Eye (tissue), 1 donor: ENCODE measurements at places on chromosomes 4 and X.

DNA sequence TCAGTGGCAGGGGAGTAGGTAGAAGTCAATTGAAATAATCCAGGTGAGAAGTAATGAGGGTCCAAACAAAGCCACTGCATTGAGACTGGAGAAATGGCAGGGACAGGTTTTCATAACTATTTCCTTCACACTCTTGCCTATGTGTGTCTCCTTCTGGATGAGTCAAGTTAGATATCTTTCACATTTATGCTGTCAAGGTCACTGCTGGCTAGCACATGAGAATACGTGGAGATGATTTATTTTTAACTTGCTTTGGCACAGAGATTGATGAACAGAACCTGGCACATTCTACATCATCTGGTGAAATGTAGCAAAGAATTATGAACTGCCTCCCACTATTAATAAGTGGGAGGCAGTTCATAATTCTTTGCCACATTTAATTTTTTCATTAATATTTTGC is 66.7 kb upstream of the BOD1L1 start:
- DNase-seq: no peak

DNA sequence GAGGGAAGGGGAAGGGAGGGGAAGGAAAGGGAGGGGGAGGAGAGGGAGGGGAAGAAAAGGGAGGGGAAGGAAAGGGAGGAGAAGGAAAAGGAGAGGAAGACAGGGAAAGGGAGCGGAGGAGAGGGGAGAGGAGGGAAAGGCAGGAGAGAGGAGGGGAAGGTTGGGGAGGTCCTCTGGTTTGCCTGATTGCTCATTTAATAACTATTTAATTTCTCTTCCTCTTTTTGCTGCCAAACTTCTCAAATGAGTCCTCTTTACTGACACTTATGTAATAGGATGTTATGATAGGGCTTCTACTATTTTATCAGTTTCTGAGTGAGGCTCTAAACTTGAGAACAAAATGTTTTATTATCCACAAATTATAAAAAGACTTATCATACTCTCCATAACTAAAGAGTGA is 35.4 kb upstream of the PPA2 start:
- no peak for DNase-seq

DNA sequence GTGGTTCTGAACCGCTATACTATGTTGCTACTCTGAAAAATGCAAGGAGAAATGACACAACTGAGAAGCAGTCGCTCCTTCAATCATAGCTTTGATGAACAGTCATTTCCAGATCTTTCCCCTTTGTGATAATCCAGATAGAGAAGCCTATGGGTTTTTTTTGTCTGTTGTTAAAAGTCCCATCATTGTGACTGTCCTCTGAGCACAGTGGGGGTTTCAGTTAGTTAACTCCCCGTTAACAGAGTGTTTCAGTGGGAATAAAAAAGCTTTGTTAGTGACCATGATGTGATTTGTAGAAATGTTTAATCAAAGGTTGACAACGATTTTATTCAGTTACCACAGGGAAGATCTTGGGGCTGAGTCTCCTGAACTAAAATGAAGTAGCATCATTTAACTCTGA is 176.2 kb upstream of the MAOA start:
- no peak for DNase-seq

DNA sequence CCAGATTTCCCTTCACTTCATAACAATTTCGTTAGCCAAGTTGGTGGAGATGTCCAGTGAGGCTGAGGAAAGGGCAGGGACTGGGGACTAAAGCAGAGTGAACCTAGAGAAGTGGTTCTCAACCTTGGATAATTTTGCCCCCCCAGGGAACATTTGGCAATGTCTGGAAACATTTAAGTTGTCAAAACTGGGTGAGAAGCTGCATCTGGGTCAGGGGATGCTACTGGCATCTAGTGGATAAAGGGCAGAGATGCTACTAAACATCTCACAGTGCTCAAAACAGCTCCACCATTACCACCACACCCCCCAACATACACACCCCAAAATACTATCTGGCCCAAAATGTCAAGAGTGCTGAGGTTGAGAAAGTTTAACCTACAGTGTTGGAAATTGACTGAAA is 32.0 kb upstream of the FGF16 start:
- no peak for DNase-seq

DNA sequence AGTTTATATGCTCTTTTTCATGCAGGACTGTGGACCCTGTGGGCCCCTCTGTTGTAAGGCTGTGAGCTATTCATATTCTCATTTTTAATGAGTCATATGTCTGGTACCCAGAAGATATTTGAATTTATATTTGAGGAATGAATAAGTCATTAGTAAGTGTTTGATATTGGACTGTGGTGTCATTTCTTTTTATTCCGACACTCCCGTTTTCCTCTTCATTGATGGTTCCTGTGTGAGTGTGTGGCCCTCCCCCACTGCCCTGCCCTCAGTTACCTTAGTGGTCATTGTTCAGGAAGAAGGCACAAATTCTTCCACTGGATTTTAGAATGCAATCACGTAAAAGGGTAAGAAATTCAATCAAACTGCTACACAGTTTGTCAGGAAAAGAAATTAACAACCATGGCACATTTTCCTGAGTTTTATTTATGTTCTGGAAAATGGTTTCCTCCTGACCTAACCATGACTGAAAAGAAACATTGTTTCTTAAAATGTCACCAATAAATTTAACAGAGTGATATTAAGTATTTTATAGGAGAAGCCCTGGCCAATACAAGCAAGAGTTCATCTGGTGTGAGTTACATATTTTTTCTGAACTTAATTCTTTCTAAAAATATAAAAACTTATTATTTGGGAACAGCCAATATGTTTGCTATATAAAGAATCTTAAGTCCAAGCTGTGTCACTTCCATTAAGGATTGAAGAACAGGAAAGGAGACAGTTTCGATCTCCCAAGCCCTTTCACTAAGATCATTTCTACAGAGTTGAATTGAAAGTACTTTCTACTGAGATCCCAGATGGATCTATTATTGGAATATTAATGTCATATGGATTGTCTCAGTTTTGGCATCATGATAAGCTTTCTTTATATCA is 370.5 kb upstream of the ANXA10 start:
- peak; percentile 19 for DNase-seq

DNA sequence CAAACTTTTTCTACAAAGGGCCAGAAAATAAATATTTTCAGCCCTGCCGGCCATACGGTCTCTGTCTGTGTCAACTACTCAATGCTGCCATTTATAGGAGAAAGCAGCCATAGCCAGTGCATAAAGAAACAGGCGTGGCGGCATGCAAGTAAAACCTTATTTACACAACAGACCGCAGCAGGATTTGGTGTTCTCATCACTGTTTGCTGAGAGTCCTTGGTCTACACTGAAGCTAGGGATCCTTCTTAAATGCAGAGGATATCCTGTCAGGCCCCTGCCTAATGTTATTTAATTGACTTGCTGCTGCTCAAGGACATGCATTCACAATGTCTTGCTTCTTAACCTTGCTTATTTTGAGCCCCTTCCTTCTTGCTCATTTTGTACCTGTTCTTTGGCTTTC is 54.7 kb downstream of the CPE start:
- DNase-seq: no peak

DNA sequence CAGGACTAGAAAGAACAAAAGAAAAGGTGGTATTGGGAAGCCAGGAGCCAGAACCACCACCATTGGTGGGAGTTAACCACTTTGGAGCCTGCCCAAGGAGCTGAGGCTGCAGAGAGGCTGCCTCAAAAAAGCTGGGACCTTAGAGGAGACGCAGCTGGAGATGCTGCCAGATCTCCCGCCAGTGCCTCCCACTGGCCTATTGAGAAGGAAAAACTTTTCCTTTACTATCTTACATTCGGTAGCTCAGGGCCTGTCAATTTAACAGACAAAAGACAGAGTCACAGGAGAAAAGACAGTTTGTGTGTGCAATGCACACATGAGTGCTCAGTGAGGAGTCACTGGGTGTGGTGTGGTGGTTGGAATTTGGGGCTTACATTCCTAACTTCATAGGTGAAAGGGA is 52.4 kb upstream of the HPSE start:
- DNase-seq: no peak

DNA sequence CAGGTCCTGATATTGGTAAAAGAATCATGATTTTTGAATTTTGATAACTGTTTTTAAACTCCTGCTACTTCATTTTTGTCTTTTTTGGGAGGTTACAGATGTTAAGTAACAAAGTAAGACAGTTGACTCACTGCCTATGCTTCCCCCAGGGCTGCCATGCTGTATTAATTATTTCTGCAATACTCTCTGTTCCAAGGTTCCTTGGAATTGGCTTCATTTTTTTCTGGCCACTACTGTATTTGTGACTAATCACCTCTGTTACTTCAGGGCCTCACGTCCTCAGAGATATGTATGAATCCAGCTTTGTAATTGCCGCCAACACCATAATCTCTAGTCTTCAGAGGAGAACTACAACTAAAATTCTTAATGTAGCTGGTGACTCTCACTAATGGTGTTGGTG is 1729.3 kb downstream of the C4orf33 start:
- DNase-seq: no peak

DNA sequence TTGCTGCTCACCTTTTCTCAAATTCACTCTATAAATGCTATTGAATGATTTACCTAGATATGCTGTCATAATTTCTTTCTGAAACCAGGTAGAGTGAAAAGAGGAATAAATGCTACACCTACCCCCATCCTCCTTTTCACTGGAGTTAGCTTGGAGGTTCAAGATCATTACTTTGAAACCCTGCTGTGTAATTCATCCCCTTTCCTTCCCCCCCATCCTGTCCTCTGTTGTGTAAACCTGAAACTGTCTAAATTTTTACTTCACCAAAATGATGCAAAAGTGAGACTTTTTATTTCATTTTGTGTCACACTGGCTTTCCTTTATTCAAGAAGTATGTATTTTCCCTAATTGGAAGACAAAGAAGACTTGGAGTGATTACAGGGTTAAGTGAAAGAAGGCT is 5.4 kb downstream of the ZCCHC18 start:
- no peak for DNase-seq

- no peak for DNase-seq
These were observed 71.6 kb downstream of the MAML3 start for GRCh38 chr4:140082391-140082755.

DNA sequence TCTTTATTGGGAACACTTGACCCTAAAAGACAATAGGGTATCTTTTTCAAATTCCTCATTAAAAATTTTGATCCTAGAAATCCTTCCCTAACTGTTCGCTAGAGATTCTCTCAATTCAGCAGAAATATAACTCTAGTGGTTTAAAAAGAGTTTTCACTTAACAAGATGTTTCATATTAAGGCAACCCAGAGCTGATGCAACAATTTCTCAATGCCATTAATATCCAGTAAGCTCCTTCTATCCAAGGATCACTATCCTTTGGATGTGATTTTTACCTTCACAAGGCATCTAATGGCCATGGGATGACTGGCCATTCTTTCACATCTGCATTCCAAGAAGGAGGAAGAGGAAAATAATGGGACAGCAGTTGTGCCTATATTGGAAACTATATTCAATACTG is 183.4 kb downstream of the ANKRD50 start:
- no peak for DNase-seq

DNA sequence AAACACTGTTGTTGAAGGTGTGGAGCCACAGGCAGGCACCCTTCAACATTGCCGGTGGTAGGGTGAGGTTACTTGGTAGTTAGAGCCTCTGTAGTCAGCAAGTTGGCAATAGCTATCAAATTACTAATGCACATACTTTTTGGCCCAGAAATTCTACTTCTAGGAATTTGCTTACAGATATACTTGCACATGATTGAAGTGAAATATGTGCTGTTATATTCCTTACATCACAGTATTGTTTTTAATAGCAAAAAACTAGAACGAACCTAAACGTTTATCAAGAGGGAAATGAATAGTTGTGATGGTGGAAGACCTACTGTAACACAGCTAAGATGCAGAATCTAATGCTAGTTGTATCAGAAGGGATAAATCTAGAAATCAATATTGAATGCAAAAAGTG is 7.7 kb upstream of the PJA1 start:
- DNase-seq: no peak

- DNase-seq: no peak
These were observed 10.8 kb downstream of the FTHL17 start for GRCh38 chrX:31061091-31061490.

DNA sequence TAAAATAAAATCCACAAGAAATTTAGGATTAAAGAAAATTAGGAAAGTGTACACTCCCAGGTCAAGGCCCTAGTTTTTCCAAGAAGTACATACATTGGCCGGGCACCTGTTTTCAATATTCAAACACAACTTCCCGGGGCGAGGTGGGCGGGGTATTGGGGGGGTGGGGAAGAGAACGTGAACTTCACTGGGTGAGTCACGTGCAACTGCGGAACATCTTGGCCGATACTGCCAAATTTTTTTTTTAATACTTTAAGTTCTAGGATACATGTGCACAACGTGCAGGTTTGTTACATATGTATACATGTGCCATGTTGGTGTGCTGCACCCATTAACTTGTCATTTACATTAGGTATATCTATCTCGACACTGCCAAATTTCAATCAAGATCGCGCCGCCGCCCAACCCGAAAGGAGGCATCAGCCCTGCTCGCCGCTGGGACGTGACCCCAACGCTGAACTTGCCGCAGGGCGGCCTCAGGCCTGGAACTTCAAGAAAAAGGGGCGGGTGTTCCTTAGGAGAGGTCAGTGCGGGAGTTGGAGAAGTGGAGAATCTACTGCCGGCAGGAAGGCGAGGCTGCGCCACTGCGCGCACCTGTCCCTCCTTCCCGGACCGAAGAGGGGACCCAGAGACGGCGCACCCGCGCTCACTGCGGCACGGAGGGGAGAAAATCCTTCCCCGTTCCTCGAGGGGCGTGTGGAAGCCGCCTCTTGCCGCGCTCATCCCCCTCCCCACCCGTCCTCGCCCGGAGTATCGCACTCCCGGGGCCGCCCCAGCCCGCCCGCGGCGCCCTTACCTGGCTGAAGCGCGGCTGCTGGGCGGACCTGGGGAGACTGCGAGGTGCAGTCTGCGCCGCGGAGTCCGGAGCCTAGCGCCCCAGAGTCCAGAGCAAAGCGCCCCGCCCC is at the start of gene TEC:
TSS of gene TEC (minus strand) at position 883 of the 905 bp plus-strand sequence. CDS start 41,224 bp downstream, outside the sequence.
- DNase-seq: peak; percentile 77

DNA sequence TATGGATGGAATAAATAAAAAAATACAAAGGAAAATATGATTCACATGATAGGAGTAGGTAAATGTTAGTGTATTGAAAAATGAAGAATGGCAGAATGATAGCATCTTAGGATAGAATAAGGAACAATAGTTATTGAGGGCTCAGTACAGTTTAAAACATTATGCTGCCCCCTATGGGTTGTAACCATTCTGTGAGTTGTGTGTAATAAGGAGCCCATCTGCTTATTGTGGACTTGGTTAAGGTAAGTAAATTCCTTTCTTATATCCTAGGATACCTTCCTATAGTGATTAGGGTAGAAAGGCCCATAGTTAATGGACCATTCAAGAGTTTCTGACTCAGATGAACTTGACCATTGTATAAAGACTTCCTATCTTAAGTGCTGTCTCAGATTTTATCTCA is 195.8 kb downstream of the PDHA2 start:
- DNase-seq: no peak

- no peak for DNase-seq
These were observed 28.8 kb downstream of the FAM199X start for GRCh38 chrX:104195013-104195412.
